AG09319 (cell line): ENCODE measurements at places on chromosomes 13 and 19.

GRCh38 chr13:45953082-45953481, 99.5 kb downstream of the ZC3H13 start:
- no peak for DNase-seq

DNA sequence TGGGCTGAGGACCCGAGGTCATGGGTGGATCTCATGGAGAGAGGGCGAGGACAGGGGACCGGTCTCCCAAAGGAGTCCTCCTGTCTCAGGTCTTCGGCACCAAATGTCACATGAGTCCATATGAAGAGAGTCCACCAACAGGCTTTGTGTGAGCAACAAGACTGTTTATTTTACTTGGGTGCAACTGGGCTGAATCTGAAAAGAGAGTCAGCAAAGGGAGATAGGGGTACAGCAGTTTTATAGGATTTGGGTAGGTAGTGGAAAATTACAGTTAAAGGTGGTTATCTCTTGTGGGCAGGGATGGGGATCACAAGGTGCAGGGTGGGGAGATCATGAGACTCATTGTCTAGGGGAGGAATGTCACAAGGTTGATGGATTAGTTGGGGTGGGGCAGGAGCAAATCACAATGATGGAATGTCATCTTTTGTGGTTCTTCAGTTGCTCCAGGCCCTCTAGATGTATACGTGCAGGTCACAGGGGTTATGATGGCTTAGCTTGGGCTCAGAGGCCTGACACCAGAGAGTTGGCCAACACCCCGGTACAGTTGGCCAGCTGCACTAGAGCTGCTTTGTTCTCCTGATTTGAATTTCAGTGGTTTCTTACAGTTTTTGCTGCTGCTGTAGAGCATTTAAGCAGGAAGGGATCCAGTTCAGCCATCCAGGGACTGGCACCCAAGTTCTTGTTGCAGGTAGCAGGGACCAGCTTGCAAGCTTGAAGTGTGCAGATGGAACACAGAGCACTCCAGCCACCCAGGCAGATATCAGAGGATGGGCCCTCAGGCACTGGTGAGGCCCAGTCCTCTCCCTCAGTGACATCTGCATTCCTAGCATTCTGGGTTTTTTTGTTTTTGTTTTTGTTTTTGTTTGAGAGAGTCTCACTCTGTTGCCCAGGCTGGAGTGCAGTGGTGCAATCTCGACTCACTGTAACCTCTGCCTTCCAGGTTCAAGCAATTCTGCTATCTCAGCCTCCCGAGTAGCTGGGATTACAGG, 26.4 kb upstream of the IGFL1 start:
- DNase-seq, result no peak

DNA sequence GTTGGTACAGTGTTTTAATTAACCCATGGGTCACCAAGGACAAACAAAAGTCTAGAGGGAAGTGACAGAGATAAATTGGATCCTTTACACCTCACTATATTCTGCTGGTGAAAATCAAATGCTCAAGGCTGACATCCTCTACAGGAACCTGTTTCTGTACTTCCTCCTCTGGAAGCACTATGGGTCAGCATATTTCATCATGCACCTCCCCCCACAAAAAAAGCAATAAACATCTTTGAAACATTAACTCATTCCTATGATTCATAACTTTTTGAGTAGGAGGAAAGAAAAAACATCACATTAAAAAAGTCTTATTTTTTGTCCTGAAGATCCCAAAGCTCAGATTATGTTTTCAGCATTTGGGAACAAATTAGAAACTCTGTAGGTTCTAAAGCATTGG, 588.3 kb upstream of the SGCG start:
- no peak for DNase-seq

DNA sequence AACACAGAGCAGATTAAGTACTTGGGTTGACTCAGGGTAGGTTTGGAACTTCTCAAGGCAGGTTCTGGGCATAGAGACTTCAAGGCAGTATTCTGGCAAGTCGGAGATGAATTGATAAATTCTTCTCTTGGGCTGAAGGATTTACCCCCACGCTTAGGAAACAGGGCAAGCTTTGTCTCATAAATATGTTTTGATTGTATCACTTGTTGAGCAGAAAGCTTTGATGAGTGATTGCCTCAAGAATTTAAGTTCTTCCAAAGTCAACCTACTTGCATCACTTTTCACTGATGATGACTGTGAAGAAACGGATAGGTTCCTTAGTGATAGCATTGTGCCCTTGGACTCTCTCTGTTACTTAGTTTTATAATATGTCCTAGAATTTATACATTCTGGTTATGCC, 258.6 kb upstream of the DACH1 start:
- no peak for DNase-seq

DNA sequence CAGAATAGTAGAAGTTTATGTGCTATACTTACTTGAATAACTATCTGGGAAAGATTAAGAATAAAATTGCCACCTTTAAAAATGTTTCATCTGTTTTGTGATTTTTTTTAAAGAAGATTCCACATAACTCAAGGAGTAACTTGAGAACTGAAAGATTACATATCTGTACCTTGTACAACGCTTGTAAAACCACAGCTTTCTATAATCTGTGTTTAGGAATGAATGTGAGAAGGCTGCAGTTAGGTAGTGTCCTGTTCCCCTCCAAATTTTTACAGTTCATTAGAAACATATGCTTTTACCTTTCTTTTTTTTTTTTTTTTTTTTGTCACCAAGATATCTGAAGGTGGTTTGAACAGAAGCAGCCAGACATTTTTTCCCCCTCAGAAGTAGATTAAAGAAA, 312.8 kb upstream of the GPC6 start:
- DNase-seq, result no peak

- DNase-seq, result no peak
Measured at GRCh38 chr19:45076029-45076850, at the start of gene ZNF296. TSS of gene ZNF296 (minus strand) at chr19:45076478. CDS start at chr19:45076373, 105 bp downstream.

- DNase-seq, result no peak
Measured at GRCh38 chr19:44879309-44880065, 11.6 kb upstream of the TOMM40 start.

- DNase-seq, result no peak
Measured at GRCh38 chr13:32036126-32036695, 4.6 kb downstream of the FRY start.
